ENCODE measurements at places on chromosomes 2 and 18.

DNA sequence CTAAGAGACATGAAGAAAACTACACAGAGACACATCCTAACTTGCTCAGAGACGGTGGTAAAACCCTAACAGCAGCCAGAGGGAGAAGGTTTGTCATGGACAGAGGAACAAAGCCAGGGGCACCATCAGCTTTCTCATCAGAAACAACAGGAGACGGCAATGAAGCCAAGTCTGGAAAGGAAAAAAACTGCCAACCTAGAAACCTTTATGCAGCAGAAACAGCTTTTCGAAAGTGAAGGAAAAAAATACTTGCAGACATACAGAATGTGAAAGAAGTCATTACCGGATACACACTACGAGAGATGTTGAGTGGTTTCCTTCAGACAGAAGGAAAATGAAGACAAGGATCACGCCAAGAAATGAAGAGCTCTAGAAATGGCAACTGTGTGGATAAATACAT lies 55.9 kb downstream of the ANO7 start:
- DNase-seq, result no peak

GRCh38 chr2:201403880-201404279 lies 46.7 kb upstream of the FLACC1 start:
- no peak for DNase-seq

DNA sequence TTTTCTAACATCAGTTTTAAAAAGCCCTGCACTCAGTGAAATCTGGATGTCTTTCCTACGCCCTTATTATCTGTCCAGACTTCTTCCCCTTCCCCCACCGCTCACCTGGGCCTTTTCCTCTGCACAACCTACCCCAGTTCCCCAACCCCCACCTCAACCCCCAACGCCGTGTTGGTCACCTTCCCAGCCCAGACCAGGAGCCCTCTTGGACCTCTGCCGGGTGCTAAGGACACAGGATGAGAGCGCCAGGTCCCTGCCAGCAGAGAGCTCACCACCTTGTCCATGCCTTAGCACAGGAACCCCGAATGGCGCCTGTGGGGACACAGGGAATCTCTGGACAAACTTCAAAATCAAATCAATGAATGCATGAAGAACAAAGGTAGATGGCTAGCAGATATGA lies 966 bp upstream of the RBM43 start:
- DNase-seq, result no peak

GRCh38 chr2:69755862-69756467 lies 14.0 kb downstream of the ANXA4 start:
- no peak for DNase-seq

DNA sequence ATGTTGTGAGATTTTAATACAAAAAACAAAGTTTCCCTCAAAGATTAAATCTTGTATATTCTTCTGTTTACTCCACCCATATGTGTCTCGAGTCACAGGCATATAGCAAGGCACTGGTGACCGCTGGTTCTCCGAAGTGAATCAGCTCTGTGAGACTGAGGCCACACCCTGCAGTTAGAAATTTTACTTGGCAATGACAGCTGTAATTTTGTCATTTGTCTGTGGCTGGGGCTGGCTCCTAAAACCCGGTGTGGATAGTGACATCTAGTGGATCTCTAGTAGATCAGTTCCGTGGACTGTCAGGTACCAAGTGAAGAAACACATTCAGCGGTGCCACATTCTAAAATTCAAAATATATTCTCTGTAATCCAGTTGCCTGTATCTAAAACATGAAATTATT lies 278.0 kb downstream of the NEDD4L start:
- DNase-seq, result no peak

GRCh38 chr18:13284330-13285027 lies 65.9 kb downstream of the LDLRAD4 start:
- no peak for DNase-seq

DNA sequence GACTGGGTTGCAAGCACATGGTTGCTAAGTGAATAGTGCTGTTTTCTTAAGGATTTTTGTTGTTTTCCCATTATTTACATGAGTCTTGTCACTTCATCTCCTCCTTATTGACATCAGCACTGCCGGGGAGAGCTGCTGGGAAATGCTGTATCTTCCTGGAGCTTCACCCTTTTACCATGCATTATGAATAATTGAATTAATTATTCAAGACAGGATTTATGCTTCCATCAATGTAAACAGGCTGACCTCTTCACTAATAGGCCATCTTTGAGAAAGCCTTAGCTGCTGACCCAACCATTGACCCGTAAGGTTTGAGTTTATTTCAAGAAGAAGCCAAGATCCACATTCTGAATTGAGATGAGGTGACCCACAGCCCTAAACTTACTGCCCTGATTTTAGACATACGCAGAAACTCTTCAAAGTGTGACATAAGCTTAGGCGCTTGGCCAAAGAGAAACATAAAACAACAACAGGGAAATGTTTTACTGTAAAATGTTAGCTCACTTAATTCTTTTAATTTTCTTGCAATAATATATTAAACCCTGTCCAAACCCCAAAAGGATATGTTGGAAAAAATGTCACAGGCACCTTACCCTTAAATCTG lies 365.5 kb upstream of the SYT4 start:
- no peak for DNase-seq

DNA sequence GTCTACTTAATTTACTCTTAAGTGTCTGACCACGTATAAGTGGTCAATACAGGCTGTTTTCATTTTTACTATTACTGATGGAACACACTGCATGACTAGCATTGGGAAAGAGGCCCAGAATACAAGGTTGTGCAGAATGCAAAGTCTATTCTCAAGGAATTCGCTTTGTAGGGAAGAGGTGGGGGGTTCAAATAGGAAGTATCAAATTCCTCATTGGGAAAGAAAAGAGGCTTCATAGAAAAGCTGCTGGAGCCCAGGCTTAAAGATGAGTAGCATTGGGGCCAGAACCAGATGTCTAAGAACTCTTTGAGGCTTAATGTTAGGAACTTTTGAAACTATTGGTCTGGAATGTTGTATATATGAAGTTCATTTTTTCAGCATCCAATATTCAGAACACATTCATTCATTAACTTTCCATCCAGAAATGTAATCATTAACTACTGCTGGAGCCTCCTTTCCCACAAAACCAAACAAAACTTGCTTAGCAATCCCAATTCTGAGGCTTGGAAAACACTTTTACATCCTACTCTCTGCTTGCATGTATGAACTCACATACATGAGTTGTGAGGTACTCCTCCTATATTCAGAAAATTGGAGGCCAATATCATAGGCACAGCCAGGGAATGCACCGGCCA lies 994 bp upstream of the LRATD1 start:
- DNase-seq, result no peak

DNA sequence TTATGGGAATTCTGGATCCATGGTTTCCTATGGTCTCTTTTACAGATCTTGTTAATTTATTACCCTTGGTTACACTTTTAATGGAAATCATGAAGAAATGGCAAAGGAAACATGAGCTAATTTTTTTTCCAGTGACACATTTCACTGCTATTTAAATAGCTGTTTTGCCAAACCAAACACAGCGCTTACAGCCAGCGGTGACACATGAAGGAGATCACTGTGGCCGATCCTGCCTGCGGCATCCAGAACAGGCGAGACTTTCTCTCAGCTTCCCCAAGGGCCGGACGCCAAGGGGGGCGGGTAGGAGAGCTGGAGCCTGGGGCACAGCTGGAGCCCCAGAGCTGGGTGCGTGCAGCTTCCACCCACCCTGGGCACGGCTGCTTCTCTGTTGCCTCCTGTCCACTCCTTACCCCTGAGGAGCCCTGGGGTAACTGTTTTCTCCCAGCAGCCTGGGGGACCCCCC lies 81.4 kb upstream of the PKDCC start:
- DNase-seq, result no peak

DNA sequence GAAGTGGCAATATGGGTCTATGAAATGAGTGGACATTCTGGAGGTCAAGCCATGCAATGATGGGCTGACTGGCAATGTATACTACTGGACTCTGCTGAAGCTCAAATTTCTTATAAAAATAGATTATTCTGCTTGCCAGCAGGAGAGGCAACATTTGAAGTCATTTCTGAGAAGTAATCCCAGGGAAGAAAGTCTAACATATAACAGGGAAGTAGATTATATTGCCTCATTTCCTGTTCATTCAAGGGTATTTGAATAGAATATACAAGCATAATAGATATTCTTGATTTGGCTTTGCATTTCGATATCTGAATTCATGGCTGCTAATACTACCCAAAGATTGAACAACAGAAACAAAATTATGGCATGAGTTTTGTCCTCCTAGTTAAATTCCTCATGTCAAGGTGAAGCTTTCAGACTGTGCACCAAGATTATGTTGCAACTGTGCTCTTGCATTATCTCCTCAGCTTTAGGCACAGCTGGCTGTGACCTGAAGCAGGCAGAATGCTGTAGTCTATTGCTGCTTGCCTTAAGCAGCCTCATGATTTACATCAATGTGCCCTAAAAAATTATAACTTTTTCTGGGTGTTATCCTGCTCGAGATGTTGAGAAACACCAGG lies 13.3 kb upstream of the TMX3 start:
- DNase-seq, result no peak

GRCh38 chr2:65349863-65350262 lies 82.5 kb downstream of the SPRED2 start:
- no peak for DNase-seq

- DNase-seq, result no peak
Observed at GRCh38 chr2:189783451-189783926, 650 bp downstream of the ORMDL1 start.

DNA sequence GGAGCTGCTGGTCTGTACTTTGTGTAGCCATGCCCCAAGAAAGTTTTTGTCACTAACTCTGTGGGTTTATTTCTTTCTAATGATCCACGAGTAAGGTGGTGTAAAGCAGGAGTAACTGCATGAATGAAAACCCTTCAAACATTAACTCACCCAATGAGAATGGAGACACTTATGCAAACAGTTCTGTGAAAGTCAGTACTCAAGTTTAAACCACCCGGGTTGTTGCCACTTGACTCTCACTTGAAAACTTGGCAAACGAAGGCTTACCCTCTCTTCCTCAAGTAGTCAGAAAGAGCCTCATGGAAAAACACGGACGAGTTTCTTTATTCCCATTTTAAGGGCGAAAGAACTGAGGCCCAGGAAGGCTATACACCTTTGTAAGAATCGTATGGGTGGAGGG lies 117.5 kb downstream of the MMADHC start:
- DNase-seq, result no peak

DNA sequence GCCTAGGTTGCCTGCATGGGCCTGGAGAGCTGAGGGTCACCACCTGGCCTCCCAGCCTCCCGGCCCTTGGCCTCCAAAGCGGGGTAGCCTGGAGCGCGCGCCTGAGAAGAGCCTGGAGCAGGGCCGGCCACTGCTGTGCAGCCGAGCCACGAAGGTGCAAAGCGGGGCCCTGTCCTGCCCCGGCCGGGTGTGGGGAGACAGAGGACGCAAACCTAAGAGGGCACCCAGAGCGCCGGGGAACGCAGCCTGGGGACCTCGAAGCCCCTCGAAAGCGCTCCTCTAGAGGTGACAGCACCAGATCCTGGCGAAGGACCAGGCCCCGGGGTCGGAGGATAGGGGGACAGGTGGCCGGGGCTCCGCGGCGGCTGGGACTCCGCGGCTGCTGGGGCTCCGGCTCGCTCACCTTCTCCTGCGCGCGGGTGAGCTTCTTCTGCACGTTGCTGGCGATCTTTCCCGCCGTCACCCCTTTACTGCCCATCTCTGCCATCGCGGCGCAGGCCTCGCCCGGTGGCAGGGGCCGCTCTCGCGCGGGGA lies 430 bp downstream of the BIN1 start:
- peak; percentile 8 for DNase-seq

GRCh38 chr2:230602562-230603230 lies 109.9 kb upstream of the CAB39 start:
- DNase-seq, result peak; percentile 25

DNA sequence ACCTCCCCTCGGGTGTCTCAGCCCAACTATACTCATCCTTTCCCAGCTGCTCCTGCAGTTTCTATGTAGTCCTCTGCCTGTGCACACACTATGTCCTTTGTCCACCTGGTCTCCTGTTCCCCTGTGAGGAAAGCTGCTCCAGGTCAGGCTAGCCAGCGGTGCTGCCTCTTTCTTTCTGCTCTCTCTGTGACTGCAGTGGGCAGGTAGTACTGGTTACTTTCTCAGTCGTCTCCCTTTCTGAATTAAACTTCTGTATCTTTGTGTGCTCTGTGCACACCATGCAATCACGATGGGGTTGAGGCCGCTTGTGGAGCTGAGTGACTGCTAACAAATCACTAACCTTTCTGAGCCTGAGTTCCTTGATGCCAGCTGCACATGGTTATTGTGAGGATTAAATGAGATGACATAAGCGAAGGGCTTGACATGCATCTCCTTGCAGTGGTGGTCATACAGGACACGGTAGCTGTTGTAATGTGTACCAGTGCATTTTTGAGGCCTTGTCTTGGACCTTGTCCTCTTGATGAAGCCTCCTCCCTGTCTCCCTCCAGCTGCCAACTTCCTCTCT lies 3.5 kb downstream of the FARP2 start:
- DNase-seq, result no peak

DNA sequence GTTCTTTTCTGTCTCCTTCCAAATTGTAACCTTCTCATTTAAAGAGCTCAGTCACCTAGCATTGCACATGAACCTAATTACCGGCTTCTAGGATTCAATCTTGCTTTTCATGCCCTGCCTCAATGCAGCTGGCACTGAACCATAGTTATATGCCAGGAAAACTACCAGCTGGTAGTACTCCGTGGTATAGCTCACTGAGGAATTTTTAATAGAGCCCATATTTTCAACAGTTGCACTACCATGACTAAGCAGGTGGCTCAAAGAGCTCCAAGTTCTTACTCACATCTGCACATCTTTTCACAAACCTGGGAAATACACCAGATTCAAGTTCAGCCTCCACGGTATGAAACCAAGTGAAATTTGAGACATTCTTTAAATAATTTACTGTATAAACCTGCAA lies 363.5 kb downstream of the GRB14 start:
- no peak for DNase-seq

DNA sequence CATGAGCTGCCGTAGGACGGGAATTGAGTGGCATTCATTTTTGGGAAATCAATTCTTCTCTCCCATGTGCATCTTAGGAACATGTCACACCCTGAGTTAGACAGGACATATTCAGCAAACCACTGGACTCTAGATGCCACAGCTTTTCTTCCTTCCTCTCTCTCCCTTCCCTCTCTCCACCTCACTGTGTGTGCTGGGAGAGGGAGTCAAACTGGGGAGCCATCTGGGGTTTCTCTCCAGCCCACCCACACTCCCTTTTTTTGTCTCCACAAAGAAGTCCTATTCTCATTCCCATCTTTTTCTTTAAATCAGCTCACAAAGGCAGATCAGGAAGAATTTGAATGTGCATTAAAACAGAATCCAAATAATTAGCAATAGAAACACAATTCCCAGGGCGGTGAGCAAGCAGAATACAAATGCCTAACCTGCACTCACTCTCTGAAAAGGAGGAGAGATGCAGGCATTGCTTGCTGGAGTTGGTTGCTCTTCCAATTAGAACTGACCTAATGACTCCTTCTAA lies 15.4 kb downstream of the CD28 start:
- no peak for DNase-seq

GRCh38 chr2:140376686-140377085 lies 1596.5 kb upstream of the NXPH2 start:
- DNase-seq, result no peak

- no peak for DNase-seq
Observed at GRCh38 chr2:15311926-15312325, 249.2 kb downstream of the NBAS start.

Measured in effector memory CD8-positive, alpha-beta T cell (primary cell).